Prostate gland (tissue), 2 donors: ENCODE measurements at places on chromosomes 16 and 17. TPM values are rescaled to one million over a fixed set of nuclear protein-coding genes. Genes with fewer than 3 reads are reported as not detected.

NECAB2 gene
- 2.8 TPM for total RNA-seq

BAIAP3 gene
- 41.6 TPM for total RNA-seq

CRYBA1 gene
- total RNA-seq, result not detected

GRCh38 chr16:80536238-80536637 is 4.6 kb upstream of the DYNLRB2 start:
- no peaks in the 10 kb centered on the region for H3K27me3 ChIP-seq
- no peak for DNase-seq
- H3K4me1 ChIP-seq, result no peaks in the 10 kb centered on the region
- no peak overlapping the region for H3K4me3 ChIP-seq
